ENCODE measurements at places on chromosomes 1 and 21.

GRCh38 chr1:238767321-238767720 lies 619.0 kb upstream of the CHRM3 start:
- no peak for DNase-seq

GRCh38 chr1:65679773-65680172 lies 112.9 kb upstream of the PDE4B start:
- DNase-seq = no peak

- no peak for DNase-seq
These were observed 163.2 kb downstream of the IER5 start for GRCh38 chr1:181251713-181252075.

GRCh38 chr1:206890125-206891060 lies 6.8 kb upstream of the IL24 start:
- DNase-seq = peak; percentile 92

GRCh38 chr1:156766298-156767100 lies 836 bp upstream of the PRCC start:
- peak; percentile 36 for DNase-seq

DNA sequence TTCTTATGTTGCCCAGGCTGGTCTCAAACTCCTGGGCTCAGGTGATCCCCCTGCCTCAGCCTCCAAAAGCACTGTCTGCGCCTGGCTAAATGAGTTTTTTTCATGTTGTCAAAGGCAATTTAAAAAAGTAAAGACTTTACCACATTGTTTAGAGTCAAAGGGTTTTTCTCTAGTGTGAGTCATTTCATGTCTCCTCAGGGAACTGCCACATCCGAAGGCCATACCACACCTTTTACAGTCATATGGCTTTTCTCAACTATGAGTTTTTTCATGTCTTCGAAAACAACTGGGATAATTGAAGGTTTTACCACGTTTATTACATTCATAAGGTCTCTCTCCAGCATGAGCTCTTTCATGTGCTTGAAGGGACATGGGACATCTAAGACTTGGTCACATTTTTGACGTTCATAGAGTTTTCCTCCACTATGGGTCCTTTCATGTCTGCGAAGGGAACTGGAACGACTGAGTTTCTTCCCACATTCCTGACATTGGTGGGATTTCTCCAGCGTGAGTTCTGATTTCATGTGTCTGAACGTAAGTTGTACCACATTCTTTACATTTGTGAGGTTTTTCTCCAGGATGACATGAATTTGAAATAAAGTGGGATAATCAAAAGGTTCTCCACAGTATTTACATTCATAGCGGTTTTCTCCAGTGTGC lies 65.6 kb downstream of the UCHL5 start:
- DNase-seq = no peak

GRCh38 chr1:118334506-118334905 lies 149.5 kb upstream of the SPAG17 start:
- DNase-seq = no peak

DNA sequence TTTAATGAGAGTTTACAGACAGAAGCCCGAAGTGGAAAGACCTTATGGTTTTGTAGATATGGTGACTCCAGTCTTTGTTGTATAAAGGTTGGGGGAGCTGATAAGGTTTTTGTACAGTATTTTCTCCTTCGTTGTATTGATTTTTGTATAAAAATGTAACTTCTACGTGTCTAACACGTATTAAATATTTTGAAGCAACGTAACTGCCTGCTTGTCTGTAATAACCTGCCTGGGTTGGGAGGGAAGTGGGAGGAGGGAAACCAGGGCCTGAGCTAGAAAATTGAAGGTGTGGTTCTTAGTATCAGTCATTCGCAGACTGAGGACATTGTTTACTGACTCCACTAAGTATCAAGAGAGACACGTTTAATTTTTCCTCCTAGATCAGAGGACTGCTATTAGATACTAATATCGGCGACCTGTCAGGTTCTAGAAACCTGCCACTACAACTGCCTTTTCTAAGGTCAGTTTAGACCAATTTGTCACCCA lies 2.2 kb downstream of the IER5 start:
- peak; percentile 41 for DNase-seq

DNA sequence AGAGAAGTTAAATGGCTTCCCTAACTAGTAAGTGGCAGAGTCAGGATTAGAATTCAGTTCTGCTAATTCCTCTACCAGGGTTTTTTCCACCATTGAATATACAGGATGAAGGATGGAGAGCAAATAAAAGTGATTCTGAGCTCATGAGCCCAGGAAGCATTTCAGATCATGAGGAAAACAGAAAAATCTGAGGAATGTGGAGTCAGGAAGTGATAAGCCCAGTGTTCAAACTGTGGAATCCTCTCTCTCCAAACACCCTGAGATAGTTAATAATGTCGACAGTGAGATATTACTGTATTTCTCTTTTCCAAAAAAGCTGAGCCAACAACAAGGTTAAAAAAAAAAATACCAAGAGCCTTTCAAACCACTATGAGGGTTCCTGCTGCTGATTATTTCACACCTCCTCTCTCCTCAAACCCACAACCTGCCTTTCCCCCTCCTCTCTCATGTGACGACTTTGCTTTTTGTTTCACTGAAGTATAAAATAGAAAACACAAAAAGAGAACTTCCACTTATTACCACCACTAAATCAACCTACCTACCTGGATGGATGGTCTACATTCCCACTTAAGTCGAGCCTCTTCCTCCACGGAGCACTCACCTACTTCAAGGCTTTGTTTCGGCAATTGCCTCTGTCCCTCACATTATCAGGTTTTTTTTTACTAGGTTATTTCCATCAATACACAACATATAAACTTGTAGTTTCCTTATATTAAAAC lies 8.9 kb downstream of the SLAMF1 start:
- peak; percentile 46 for DNase-seq

GRCh38 chr1:29971703-29972102 lies 735.4 kb downstream of the PTPRU start:
- no peak for DNase-seq

DNA sequence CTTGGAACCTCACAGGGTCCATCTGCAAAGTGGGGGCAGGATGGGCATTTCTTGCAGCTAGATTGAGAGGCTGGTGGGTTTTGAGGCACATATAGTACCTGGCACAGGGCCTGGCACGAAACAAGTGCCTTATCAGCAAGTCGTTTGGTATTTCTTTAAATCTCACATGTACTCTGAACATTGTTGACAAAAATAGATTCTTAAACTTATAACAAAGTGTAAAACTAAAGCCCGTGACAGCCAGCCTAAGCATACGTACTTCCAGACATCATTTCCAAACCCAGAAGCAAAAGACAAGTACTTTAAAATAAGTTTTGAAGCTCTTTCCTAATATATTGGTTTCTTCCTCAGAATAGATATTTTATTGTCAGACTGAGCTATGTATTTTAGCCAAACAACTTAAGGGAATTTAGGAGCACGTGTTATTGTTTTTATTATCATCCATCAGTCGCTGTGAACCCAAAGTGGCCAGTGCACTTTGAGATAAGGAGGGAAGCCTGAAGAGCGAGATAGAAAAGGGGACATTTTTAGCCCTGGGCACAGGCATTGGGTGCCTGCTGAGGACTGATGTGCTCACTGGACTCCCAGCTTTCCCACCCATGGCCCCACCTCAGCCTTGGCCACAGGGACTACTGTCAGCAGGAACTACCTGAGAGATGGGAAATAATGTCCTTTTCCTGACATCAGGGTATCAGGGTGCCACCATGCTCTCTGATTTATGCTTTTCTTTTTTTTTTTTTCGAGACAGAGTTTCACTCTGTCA lies 3.0 kb downstream of the FBLIM1 start:
- DNase-seq = no peak

DNA sequence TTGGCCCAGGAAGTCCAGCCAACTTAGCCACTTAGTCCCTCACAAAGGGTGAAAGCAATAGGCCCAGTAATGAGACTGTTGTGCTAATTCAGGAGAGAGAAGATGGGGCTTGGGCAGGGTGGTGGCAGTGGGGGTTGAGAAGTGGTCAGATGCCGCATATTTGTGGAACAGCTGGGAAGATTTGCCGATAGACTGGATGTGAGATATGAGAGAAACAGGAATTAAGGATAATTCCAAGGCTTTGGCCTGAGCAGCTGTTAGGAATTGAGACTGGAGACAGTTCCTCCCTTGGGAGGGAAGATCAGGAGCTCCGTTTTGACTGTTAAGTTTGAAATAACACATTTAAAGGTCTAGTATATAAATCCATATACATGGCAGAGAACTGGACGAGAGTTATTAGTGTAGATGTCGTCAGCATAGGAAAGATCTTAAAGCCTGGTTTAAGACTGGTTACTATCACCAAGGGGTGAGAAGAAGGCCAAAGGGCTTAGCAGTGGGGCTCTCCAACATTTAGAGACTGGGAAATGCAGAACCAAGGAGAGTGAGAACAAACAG lies 323.7 kb upstream of the FAM78B start:
- DNase-seq = no peak

- DNase-seq = no peak
These were observed 761 bp upstream of the PAX7 start for GRCh38 chr1:18629659-18630510.

DNA sequence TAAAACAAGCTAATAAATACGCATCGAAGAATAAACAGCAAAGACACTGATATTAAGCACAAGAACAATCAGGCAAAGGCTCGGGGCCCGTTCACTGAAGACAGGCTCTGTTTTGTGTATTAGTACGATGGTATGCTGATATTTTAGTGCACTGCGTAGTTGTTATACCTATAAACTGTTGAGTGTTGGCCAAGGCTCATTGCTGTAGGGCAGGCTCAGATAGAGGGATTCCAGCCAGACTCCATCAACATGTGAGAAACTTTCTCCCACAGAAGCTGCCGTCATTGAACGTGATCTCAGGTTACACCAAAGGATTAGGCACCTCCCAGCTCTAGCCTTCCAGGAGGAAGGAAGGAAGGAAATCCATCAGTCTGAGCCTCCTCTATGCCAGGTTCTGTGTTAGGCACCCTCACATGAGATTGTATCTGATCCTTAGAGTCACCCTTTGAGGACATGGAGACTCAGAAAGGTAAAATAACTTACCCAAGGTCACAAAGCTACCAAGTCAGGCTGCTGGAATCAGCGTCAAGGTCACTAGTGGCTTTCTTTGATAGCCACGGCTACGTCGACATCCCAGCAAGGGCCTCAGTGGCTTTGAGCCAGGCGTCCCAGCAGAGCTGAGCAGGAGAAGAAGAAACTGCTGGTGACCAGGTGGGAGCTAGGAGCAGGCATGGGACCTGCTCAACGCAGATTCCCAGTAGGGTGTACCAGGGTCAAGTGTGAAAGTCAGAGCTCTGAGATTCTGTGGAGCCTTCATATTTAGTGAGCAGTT lies 14.8 kb downstream of the BCAR3 start:
- DNase-seq = peak; percentile 52

- no peak for DNase-seq
These were observed 8.0 kb downstream of the TNFRSF9 start for GRCh38 chr1:7932524-7933138.

DNA sequence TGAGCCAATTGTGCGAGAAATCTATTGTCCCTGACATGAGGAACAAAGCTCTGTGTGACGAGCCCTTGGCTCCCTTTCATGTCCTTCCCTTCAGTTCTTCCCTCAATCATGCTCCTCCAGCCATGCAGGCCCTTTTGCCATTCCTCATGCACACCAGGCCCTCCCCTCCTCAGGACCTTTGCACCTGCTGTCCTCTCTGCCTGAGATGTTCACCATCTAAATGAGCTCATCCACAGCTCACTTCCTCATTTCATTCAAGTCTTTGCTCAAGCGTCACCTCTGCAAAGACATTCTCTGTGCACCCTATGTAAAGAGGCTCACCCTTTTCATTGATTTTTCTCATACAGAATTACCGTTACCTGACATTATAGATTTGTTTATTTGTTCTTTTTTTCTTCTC lies 43.7 kb downstream of the C8B start:
- no peak for DNase-seq

GRCh38 chr1:228175316-228176023 lies 9.9 kb downstream of the IBA57 start:
- DNase-seq = no peak

- no peak for DNase-seq
These were observed 9.7 kb downstream of the ATP2B4 start for GRCh38 chr1:203636291-203636690.

DNA sequence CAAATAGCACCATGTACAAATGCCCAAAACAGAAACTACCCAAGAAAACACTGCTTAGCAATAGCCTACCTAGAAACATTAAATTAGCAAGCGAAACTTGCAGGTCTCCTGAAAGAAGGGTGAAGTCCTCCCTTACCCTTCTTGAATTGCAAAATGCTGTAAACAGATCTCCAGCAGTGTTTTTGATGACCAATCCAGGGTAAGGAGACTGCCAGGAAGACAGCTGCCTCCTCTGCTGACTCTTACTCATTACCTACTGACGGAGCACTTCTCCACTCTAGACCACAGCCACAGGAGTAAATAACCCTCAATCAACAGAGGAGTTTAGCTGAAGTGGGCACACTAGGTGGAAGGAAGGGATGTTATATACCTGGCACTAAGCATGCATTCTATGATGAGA lies 32.2 kb upstream of the GADD45A start:
- DNase-seq = peak; percentile 84

- no peak for DNase-seq
These were observed 1.7 kb upstream of the C1orf185 start for GRCh38 chr1:51100264-51100880.

GRCh38 chr1:110017792-110018191 lies 16.6 kb upstream of the STRIP1 start:
- no peak for DNase-seq

DNA sequence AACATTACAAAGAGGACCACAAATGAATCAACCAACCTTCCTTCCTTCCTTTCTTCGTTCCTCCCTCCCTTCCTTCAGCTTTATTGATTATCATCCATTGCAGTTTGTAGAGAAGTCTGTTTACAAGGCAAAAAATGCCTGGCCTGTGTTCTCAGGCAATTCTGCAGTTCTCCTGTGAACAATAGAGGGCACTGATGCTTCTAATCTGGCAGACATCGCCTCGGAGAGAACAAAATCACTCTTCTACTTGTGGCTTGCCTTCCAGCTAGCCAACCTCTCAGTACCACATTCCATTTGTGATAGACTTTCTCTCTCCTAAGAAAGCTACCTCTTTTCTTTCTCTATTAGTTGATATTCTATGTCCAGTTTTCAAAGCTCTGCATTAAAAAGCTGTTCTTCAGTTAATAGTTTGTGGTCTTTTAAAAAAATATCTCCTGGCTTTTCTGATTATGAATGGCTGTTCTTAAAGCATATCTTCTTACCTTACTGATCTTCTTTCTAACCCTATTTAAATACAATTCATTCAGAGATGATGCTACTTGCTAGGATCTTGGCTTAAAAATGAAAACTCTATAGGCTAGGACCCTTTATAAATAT lies 26.9 kb upstream of the ESRRG start:
- DNase-seq = peak; percentile 61

- DNase-seq = no peak
These were observed 82.8 kb downstream of the TRIM33 start for GRCh38 chr1:114428083-114428754.

GRCh38 chr1:119133987-119134386 lies 6.5 kb downstream of the WARS2 start:
- DNase-seq = peak; percentile 3

- DNase-seq = no peak
These were observed 1617.8 kb downstream of the KCNT2 start for GRCh38 chr1:194990483-194990882.

GRCh38 chr1:204650911-204651570 lies 34.5 kb downstream of the LRRN2 start:
- no peak for DNase-seq

All from HT1080 (cell line).